ENCODE measurements at places on chromosomes 7 and 10.

DNA sequence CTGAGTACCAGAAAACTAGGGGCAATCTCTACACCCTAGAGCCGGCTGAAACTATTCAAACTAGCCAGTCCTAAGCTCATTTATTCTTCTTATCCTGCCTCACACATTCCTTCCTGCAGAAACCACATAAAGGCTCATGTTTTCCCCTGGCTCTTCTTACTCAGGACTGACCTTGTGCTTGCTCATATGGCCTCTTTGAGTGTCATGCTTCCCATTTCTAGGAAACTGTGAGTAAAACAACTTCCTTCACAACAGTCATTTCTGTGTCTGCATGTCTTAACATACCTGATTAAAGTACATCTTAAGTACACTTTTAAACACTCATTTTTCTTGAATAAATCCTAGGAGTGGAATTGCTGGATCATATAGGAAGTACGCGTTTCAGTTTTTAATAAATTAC is 52.3 kb upstream of the KIAA1217 start:
- DNase-seq = no peak

GRCh38 chr7:48111596-48111995 is 22.5 kb downstream of the UPP1 start:
- DNase-seq = no peak

GRCh38 chr10:124000792-124001201 is 92.6 kb downstream of the CHST15 start:
- no peak for DNase-seq

- no peak for DNase-seq
Measured at GRCh38 chr7:38846280-38846679, 62.7 kb downstream of the VPS41 start.

GRCh38 chr7:20219062-20219445 is 1.9 kb upstream of the MACC1 start:
- DNase-seq = no peak

DNA sequence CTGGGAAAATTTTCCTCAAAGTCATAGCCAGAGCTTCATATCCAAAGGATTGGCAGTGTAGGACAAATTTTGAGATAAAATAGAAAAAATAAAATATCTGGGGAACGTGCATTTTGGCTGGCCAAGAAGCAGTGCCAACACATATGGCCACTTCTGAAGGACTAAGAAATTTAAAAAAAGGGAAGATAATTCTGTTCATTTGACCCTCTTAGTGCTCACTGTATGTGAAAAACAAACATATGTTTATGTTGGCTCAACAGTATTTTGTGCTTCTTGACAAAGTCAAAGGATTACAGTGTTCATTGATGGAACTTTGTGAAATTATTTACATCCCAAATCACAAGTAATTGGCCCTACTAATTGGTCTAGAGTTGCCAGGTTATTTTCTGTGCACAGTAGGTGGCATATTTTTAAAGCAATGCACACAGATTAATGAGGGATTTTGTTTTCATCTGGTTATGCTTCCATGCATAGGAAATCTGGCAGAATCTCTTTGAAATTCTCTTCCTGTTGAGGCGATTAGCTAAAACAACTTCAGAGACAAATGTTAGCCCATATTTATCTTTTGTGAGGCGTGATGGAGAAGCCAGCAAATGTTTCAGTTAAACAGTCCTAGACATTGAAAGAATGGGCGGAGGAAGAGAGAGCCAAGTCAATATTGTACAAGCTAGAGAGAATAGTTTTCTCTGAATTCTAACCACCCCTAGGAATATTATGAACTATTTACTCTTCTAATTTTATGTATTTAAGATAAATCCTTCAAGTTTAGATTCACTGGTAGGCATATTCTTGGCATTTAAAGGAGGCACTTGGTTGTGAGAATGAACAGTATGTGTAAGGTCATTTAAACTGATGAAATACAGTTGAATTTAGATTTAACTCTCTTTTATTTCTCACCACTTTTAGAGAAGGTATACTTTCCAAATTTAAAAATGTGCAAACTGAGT is 237.7 kb upstream of the MBL2 start:
- no peak for DNase-seq

All from NCI-H1417 treated with DMSO at 0.1 percent for 48 hours (cell line).